ENCODE measurements at places on chromosomes 3 and 15.

DNA sequence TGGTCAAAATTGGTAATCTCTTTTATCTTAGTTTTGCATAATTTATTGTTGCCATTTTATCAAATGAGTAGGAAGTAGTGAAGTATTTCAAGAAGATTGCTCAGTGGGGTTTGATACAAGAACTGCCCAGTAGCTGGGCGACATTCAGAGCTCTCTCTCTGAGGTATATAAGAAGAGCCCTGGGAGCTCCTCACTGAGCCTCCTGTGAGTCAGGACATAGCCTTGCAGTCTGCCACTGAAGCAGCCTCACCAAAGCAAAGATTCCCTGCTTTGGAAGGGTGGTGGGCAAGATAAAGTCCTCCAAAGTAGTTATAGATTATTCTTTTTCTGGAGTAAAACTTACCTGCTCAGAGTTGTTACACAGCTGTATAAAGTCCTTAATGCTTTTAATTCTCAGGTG, 26.1 kb downstream of the SKIL start:
- DNase-seq, result no peak

- no peak for DNase-seq
These were observed 31.0 kb downstream of the P3H2 start for GRCh38 chr3:190089711-190090110.

- no peak for DNase-seq
These were observed 10.2 kb upstream of the TIPARP start for GRCh38 chr3:156664011-156664830.

DNA sequence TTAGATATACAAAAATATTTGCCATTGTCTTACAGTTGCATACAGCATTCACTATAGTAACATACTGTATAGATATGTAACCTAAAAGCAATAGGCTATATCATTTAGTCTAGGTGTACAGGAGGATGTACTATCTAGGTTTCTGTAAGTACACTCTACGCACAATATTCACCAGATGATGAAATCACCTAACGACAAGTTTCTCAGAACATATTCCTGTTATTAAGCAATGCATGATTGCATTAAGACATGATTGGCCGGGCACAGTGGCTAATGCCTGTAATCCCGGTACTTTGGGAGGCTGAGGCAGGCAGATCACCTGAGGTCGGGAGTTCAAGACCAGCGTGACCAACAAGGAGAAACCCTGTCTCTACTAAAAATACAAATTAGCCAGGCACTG, 14.5 kb upstream of the PRKCI start:
- no peak for DNase-seq

- peak; percentile 47 for DNase-seq
These were observed 21.0 kb downstream of the CRABP1 start for GRCh38 chr15:78360958-78361718.

DNA sequence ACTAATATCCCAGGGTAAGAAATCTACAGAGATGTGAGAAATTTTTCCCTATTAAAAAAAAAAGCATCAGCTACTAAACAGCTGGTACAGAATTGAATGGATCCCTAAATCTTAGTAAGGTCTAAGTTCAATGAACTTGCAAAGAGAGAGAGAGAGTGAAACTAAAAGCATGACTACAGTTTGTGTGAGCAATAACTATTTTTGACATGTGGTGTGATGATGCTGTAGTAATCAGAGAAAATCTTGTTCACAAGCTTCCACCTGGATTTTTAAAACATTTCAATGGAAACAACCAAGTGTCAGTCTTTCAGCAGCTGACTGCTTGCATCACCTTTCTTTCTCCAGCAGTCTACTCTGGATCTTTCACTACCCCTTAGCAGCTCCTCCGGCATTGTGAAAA, 45.2 kb upstream of the ABI3BP start:
- DNase-seq, result no peak

DNA sequence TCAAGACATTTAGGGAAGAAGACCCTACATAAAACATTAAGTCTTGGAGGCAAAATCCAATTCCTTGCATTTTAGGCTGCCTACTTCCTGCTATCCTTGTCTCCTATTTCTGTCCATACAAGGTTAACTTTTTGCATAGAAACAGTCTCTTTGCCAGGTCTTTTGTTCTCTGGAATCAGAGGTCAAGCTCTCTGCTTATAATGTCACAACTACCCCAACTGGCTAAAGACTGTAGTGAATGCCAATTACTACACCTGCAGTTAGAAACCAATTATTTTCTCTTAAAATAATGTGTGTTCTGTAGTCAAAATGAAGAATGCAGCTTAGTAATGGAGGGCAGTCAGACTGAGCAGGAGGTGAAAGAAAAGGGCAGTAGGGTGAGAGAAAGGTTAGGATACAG, 856.2 kb downstream of the TUSC7 start:
- DNase-seq, result no peak

DNA sequence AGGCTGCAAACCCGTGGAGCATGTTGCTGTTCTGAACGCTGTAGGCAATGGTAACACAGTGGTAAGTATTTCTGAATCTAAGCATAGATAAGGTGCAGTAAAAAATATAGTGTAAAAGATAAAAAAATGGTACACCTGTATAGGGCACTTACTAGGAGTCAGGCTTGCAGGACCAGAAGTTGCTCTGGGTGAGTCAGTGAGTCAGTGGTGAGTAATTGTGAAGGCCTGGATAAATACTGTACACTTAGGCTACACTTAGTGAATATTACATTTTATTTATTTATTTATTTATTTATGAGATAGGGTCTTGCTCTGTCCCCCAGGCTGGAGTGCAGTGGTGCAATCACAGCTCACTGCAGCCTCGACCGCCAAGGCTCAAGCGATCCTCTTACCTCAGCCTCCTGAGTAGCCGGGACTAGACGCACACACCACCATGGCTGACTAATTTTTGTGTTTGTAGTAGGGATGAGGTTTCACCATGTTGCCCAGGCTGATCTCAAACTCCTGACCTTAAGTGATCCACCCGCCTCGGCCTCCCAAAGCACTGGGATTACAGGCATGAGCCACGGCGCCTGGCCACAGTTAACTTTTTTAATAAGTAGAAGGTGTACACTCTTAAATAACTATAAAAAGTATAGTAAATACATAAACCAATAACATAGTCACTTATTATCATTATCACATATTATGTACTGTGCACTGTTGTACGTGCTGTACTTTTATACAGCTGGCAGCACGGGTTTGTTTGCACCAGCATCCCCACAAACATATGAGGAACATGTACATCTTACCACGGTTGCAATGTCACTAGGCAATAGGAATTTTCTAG, 155.1 kb downstream of the IGF1R start:
- no peak for DNase-seq

- peak; percentile 30 for DNase-seq
These were observed 2.2 kb upstream of the BNIP2 start for GRCh38 chr15:59691194-59691805.

DNA sequence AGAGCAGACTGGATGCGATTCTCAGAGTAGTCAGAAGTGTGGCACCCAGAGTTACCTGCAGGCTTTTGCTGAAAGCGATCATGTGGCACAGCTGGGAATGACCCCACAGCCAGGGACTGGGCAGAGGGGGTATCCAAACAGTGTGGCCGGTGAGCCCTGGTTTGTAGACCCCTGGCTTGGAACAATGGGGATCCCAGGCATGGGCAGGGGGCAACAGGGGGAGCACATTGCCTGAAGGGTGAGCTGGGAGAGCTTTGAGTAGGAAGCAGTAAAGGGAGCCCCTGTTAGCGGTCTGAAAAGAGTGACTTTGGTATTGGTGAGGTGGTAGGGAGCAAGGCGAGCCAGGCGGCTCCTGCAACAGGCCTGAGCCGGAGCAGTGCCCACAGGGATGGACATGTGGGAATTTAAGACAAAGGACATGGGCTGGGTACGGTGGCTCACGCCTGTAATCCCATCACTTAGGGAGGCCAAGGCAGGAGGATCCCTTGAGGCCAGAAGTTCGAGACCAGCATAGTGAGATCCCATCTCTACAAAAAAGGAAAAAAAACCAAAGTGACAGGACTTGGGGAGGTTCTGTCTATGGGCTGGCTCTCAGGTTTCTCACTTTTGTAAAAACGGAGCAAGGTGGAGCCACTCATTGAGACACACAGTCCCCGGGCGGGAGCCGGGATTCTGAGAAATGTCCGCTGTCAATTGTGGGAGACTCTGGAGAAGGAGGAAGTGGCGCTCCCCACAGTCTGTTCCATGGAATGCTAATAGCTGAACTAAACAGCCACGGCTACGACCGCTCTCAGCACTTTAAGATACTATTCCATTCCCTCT, 223.8 kb upstream of the LYSMD4 start:
- DNase-seq, result no peak

- no peak for DNase-seq
These were observed 65.5 kb downstream of the CORO2B start for GRCh38 chr15:68644083-68644904.

DNA sequence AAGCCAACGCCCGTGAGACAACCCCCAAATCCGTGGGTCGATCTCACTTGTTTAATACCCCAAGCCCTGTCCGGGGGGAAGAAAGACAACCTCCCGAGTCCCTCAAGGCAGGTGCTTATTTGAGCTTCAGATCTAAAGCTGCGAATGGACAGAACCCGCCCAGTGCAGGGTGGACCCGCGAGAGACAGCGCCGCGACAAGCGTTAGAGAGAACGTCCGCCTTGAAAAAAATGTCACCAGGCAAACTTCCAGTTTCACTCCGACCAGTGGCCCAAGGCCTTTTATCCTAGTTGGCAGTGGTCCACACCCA, 740 bp upstream of the OXSR1 start:
- no peak for DNase-seq

GRCh38 chr3:106256249-106256957, 387.6 kb upstream of the CBLB start:
- DNase-seq, result no peak

GRCh38 chr15:84762840-84763572, 14.6 kb downstream of the ZNF592 start:
- DNase-seq, result no peak

DNA sequence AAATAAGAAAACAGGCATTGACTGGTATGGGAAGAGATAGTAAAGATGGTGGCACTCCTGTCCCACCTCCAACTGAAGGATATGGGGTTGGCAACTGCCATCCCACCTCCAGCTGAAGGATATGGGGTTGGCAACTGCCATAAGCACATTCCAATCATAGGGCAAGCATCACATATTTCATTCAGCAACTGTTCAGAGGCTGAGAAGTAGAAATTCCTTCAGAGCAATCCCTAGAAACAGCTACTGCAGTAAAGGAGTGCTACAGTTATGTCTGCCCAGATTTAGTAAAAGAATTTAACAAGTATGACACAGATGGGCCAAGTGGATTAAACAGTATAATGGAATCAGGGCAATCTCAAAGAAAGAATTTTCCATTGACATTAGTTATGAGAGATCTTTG, 156.8 kb downstream of the IMPG2 start:
- DNase-seq, result no peak

GRCh38 chr3:59709702-59710553, 660.1 kb upstream of the CFAP20DC start:
- DNase-seq, result peak; percentile 70

GRCh38 chr3:39809995-39810595, 686 bp downstream of the MYRIP start:
- peak; percentile 11 for DNase-seq

- DNase-seq, result no peak
These were observed 287.6 kb downstream of the DIPK2A start for GRCh38 chr3:144259267-144259666.

DNA sequence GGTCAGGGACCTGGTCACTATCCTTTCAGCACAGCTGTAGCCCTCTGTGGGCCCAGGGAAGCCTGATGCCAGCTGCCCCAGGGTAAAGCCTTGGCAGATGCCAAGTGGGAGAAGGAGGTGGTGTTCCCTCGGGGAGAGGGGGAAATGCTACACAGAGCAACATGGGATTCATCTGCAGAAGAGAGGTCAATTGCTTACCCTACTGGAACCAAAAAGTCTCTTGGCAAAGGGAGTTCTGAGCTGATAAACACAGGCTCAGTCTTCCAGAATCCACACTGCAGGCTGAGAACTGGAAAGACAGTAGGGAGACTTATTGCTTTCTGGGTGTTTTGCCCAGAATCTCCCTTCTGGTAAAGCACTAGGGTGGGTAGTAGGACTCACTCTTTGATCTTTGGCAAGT, 100.1 kb upstream of the NEO1 start:
- no peak for DNase-seq

GRCh38 chr15:89104172-89104564, 15.9 kb downstream of the ABHD2 start:
- DNase-seq, result no peak

DNA sequence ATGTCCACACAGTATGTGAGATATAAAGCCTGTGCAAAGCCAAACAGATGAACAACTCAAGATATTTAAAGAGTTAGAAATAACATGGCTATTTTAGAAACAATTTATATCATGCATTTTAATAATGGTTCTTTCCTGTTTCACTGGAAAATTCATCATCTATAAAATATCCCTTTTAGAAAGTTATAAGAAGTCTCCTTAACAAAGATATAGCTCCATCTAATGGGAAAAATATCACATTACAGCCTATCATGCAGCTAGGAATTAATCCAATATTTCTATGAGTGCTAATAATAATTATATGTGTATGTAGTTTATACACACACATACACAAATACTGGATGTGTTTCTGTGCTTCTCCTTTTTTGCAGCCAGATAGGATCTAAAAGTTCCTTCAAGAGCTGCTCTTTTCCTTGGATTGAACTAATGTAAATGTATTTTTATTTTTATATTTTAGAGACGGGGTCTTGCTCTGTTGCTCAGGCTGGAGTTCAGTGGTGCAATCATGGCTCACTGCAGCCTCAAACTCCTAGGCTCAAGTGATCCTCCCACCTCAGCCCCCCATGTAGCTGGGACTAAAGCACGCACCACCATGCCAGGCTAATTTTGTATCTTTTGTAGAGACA, 21.6 kb downstream of the RPL22L1 start:
- no peak for DNase-seq

GRCh38 chr3:127984241-127984975, 67.8 kb upstream of the SEC61A1 start:
- no peak for DNase-seq

GRCh38 chr3:62133015-62133414, 240.3 kb downstream of the FEZF2 start:
- DNase-seq, result no peak

DNA sequence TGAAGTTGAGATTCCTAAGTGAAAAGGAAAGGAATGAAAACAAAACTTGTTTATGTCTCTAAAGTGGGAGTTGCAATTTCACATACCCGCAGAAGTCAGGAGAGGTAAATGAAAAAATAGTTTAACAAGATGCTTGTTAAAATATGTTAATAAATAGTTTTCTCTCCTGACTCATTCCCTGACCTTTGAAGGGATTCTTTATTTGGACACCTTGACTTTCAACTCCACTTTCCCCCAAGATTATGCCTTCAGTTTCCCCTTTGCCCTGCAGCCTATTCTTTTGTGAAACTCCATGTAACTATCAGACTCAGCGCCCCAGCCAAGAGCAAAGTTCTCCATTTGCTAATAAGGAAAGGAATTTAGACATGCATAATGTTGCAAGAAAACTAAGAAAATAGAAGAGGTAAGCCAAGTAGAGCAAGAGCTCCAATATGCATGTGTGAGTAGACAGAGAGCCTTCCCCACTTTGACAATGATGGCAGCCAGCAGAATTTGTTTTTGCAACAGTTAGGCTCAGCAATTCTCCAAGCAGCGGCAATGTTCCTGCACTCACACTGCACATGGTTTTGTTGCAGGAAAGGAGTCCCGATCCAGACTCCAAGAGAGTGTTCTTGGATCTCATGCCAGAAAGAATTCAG, 61.2 kb downstream of the CD200 start:
- DNase-seq, result peak; percentile 25

- peak; percentile 22 for DNase-seq
These were observed 3.6 kb downstream of the LSAMP start for GRCh38 chr3:116441652-116442051.
